Kasumi-1 (cell line): ENCODE measurements at places on chromosomes 6 and 20.

DNA sequence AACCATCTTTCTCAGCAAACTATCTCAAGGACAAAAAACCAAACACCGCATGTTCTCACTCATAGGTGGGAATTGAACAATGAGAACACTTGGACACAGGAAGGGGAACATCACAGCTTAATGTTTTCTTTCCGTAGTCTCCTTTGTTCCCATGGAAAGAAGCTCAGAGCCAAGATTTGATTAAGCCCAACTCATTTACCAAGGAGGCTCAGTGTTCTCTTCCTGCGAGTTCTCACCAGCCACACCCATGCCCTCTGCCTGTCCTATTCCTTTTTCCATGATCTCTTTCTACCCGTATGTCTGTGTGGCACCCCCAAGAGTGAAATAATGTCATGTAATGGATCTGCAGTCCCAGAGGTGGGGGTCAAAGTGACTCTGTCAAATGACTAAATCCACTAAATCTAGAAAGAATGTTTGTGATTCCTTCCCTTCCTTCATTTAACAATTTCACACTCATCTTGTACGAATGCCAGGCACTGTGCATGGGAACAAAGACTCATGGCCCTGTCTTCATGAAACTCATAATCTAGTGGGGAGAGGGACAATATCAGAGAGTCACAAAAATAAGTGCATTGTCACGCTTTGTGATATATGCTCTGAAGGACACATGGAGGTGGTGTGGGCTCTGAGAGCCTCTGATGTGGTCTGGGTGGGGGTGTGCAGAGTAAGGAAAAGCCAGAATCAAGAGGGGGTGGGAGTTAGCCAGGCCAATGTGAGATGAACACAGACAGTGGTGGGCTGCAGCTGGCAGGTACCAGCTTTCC is 292.1 kb downstream of the CDC5L start:
- DNase-seq, result no peak

DNA sequence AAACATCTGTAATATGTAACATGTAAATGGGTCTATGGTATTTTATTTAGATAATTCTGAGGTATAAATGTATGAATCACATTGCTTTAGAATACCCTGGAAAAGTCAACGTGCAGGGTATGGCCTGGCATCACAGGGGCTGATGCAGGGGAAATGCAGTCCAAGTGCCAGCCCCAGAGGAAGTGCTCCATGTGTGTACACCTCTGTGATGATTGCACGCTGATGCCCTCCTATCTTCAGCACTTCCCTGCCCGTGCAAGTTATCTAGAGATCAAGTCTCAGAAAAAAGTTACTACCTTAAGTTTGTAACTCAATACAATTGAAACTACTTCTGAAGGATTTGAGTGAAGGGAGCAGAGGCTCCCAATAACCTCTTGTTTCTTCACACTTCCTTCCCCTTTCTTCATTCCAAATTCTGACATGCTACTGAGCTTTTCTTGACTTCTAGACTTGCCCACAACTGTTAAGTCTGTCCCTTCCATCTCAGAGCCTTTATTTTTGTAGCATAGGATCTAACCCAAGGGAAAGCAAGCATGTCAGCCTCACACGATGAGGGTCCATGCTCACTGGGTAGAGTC is 2.2 kb downstream of the SMLR1 start:
- DNase-seq, result peak; percentile 91

DNA sequence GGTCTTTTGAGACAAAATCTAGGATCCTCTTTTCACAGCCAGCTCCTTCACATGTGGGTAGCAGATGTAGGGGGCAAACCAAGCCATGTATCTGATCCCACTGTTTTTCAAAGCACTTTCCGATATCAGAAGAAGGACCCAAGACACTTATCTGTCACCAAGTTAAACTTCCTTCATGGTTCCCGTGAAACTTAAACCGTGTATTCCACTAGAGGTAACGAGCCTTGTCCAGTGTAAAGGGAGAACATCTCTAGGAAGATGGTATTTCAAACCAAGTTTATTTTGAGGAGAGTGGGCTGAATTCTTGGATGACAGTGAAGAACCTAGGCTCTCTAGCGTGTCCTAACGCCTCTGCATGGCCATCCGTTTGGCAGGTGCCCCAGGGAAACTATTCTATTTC is 76.3 kb downstream of the BCAS1 start:
- DNase-seq, result no peak

DNA sequence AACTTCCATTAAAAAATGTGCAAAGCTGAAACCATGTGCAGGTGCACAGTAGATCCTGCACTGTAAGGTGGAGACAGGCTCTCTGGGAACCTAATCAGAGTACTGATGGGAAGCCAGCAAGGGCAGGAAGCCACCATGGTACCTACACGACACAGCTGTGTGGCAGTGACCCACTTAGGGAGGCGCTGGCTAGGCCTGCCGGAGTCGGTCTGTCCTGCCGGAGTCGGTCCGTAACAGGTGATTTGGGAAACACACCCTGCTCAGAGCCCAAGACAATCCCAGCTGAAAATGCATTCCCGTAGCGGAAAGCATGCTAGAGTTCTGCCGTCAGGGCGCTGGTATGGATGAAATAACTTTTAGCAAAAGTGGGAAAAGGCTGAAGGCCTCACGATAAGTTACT is 17.2 kb downstream of the TXNDC5 start:
- DNase-seq, result no peak

- DNase-seq, result peak; percentile 27
Measured at GRCh38 chr20:59055302-59055701, 12.7 kb upstream of the PRELID3B start.

GRCh38 chr6:15842727-15843117 is 179.9 kb upstream of the DTNBP1 start:
- no peak for DNase-seq

DNA sequence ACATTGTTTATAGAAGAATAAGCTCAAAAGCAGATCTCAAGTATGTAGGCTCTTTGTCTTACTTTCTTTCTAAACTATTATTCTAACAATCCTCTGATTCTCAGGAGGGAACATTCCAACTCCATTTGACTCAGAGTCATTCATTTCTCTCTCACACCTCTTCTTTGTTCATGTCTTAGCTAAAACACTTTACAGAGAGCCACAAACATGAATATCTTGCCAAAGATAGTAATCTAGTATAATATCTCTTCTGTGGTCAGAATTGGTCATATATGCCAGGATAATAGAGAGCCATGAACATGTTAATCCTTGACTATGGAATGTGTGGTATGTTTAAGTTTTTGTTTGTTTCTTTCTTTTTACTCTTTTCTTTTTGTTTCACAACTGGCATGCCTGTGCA is 456.0 kb upstream of the PTCHD4 start:
- DNase-seq, result no peak

DNA sequence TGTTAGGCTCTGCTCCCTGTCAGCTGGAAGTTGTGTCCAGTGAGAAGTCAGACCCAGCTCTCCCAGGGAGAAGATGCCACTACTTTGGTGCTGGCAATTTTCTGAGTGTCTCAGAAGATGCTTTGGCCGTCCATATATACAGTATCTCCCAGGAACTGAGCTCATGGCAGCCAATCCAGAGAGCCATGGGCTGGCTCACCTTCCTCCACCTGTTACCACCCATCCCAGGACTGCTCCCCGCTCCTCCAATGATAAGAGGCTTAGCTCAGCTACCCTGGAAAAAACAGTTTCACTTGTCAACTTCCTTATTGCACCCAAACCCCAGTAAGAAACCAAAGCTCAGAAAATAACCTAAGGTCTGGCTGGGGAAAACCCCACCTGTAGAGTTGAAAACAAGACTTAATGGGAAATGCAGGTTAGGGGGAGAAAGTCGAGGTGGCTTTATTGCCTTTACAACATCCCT is at the start of gene BNIP5:
TSS of gene BNIP5 (minus strand) at position 110 of the 463 bp plus-strand sequence. CDS start 6,198 bp downstream, outside the sequence.
- DNase-seq, result no peak

DNA sequence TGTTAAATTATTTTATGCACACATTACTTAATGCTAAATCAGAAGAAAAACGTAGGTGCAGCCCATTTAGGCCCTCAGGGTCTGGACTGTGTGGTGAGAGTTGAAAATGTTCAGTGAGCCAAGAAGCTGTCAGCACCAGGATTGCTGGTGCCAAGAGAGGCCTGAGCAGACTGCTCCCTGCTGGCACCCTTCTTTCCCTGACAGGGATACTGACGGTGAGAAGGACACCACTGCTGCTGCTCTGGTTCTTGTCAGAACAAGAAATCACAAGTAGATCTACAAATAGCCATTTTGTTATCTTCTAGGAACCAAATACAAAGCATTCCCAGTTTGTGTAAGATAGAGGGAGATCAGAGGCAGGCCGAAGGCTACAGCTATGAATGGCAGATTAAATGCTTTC is 48.7 kb upstream of the CRISP1 start:
- no peak for DNase-seq

GRCh38 chr20:62776692-62777527 is 19.4 kb upstream of the MRGBP start:
- no peak for DNase-seq

GRCh38 chr20:6008254-6008653 is 45.6 kb downstream of the LRRN4 start:
- peak; percentile 50 for DNase-seq

DNA sequence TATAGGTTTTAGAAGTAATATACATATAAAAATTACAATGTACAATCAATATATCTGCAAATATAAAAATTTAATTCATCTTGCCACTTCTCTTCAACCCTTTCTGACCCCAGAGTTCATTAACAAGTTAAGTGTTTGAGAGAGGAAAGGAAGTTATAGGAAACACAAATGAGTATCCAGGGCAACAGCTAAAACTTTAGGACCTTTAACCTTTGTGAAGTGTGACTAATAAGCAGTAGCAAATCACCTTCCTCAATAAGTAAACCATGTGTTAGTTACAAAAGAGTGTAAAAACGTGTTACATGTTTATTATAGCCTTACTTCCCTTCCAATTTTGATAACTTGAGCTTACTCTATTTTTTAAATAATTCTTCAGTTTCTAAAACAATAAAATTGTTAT is 73.4 kb upstream of the SIM1 start:
- DNase-seq, result no peak

- DNase-seq, result no peak
Measured at GRCh38 chr6:117547688-117548621, 54.4 kb downstream of the GOPC start.

GRCh38 chr20:40681165-40681564 is 7.9 kb downstream of the MAFB start:
- DNase-seq, result no peak

DNA sequence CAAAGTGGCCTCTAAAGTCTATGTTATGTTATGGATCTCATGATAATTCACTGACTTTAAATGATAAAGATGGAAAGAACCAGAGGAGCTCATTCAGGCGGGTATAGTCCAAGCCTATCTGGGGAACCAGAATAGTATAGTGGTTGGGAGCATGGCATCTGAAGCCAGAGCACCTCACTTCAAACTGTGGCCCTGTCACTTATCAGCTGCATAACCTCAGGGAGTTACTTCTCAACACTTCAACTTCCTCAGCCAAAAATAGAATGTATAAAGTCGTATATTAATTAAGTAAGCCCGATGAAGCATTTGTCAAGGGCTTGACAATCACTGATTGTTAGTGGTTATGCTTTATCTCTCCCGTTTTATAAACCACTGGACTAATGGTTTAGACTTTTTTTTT is 112.7 kb downstream of the RTN4IP1 start:
- peak; percentile 12 for DNase-seq

DNA sequence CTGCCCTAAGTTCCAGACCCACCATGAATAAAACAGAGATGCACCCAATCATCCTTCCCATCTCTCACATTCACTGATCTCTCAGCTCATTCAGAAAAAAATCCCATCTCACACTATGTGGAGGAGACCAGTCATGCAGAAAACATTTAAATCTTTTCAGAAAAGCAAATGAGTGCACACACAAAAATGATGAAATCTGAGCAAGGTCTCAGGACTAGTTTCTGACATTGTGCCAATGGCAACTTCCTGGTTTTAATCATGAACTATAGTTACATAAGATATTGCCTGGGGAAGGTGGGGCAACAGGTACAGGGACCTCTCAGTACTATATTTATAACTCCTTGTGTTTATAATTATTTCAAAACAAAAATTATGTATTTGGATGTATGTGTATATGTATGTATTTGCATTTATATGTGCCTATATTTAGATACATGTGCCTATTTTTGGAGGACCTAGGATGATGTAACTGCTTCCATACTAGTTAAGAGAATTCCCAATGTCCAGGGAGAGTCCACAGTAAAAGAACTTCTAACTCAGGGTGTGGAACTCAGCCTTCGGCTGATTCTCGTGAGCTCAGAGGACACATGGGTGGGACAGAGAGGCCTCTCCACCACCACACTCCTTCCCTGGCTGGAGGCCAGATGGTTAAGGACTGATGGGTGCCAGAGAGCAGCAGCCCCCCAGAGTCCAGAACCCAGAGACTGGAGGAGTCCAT is 71.7 kb upstream of the MAP3K4 start:
- DNase-seq, result no peak

DNA sequence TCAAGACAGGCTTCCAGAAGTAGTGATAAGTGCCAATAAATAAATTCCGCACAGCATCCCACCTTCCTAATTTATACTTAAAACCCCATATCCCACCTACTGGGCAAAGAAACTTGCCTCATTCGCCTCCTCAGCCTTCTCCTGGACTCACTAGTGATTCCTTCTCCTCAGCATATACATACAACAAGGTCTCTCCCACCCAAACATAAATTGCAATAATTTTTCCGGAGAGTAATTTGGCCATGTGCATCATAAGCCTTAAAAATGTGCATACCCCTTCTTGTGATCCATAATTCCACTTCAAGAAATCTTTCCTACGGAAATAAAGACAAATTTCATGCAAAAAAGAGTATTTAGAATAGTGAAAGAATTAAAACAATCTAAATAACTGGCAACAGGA is 26.8 kb downstream of the RANBP9 start:
- no peak for DNase-seq

GRCh38 chr6:44105146-44105545 is 22.1 kb downstream of the MRPL14 start:
- DNase-seq, result no peak

DNA sequence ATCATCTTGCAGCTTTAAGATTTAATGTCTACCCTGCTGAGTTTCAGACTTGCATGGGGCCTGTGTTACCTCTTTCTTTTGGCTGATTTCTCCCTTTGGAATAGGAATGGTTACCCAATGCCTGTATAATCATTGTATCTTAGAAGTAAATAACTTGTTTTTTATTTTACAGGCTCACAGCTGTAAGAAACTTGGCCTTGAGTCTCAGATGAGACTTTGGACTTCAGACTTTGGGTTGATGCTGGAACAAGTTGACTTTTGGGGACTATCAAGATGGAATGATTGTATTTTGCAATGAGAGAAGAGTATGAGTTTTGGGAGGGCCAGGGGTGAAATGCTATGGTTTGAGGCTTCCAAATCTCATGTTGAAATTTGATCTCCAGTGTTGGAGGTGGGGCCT is 34.9 kb upstream of the CAP2 start:
- DNase-seq, result no peak

GRCh38 chr6:117267054-117267347 is 1.6 kb downstream of the VGLL2 start:
- no peak for DNase-seq

DNA sequence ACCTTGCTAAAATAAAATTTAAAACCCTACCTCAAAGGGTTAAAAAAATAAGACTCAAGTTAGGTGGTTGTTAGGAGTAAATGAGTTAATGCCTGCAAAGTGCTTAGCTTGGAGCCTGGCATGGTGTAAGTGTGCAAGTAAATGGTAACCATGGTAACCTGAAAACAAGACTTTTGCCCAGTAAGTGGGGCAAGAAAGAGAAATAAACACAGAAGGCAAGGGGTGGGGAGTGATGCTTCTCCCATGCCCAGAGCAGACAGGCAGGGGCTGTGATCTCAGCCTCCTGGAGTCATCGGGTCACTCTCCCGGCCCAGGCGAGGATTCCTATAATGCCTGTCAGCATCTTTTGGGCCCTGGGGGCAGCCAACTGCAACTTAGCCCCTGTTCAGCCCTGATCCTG is 59.2 kb upstream of the SLC32A1 start:
- no peak for DNase-seq

- no peak for DNase-seq
Measured at GRCh38 chr20:38862226-38862625, 56.7 kb downstream of the PPP1R16B start.
